ENCODE measurements at places on chromosomes 1 and 21. TPM values are rescaled to one million over a fixed set of nuclear protein-coding genes. Genes with fewer than 3 reads are reported as not detected.

Gene ITLN2
- not detected for total RNA-seq

Gene OR2L13
- not detected for total RNA-seq

Gene MROH9
- total RNA-seq = not detected

Gene PPIAL4G
- not detected for total RNA-seq

Gene CAPN2
- total RNA-seq = 310 TPM

Gene RPS8
- 1,433 TPM for total RNA-seq

Gene RGS5
- 21.8 TPM for total RNA-seq

Gene SIM2
- total RNA-seq = 1.7 TPM

Gene RBM8A
- 153 TPM for total RNA-seq

Gene GUCA2A
- total RNA-seq = not detected

Gene PBX1
- total RNA-seq = 8.7 TPM

Gene DRAXIN
- total RNA-seq = 0.68 TPM

Gene SLC9C2
- not detected for total RNA-seq

Gene SPATA17
- 0.58 TPM for total RNA-seq

Gene USH2A
- total RNA-seq = not detected

Gene OR2T35
- not detected for total RNA-seq

Gene SLC35F3
- total RNA-seq = 0.87 TPM

Gene ANKRD35
- total RNA-seq = 0.93 TPM

Gene SLC5A3
- total RNA-seq = 11.3 TPM

Gene UMODL1
- total RNA-seq = not detected

Gene PKP1
- 0.15 TPM for total RNA-seq

Gene KIF14
- 3.6 TPM for total RNA-seq

Gene SPRR3
- not detected for total RNA-seq
